ENCODE measurements at places on chromosomes 13 and 19. TPM values are rescaled to one million over a fixed set of nuclear protein-coding genes. Genes with fewer than 3 reads are reported as not detected.
A peak's percentile ranks its signal among the peaks of the same experiment; 100 is the strongest.

- no peak overlapping the region for H3K4me3 ChIP-seq
- peaks cover 21% of the 10 kb centered on the region for H3K36me3 ChIP-seq
- H3K27me3 ChIP-seq = no peaks in the 10 kb centered on the region
- no peak overlapping the region for H3K27ac ChIP-seq
- H3K4me1 ChIP-seq = peaks cover 17% of the 10 kb centered on the region
Measured at GRCh38 chr19:58397533-58398037, 2.1 kb downstream of the RNF225 start.

DNA sequence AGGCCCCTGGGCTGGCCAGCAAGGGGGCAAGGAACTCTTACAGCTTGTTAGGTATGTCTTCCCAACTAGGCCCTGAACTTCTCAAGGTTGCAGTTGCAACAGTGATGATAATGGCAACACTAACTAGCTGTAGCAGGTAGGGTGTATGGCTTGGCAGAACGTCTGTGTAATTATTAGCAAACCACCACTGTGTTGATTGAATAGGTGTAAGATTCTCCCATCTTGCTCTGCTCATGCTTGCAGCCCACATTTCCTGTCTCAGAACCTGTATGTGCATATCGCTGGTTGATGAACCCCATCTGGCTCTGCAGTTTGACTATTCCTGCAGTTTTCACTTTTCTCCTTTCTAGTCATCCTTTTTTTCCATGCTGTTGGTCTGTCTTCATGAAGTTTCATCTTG, 178.8 kb downstream of the KATNAL1 start:
- peaks cover 5% of the 10 kb centered on the region for H3K4me1 ChIP-seq
- no peak overlapping the region for H3K27ac ChIP-seq
- no peak overlapping the region for H3K4me3 ChIP-seq
- no peaks in the 10 kb centered on the region for H3K27me3 ChIP-seq
- no peak for DNase-seq

The TMEM255B gene
- total RNA-seq = 1.4 TPM

DNA sequence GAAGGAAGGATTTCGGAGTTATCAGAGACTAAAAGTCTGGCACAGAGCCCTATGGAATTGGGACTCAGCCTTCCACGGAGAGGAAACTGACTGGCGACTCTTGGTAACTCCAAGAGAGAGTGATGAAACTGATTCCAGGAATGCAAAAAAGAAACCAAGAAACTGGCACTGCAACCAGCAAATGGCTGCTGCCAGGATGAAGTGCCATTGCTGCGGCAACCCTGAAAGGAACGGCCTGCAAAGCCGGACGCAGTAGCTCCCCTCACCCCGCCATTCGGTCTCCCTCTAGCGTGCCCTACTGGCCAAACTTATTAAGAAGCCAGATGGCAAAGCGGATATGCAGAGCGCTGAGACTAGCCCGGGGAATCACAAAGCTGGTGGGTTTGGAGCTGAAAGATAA, 236.0 kb downstream of the PCDH9 start:
- peaks cover 19% of the 10 kb centered on the region for H3K4me1 ChIP-seq
- H3K27ac ChIP-seq = peak overlapping the region; percentile 51
- DNase-seq = peak; percentile 93
- H3K36me3 ChIP-seq = no peaks in the 10 kb centered on the region

The NKG7 gene
- not detected for total RNA-seq

DNA sequence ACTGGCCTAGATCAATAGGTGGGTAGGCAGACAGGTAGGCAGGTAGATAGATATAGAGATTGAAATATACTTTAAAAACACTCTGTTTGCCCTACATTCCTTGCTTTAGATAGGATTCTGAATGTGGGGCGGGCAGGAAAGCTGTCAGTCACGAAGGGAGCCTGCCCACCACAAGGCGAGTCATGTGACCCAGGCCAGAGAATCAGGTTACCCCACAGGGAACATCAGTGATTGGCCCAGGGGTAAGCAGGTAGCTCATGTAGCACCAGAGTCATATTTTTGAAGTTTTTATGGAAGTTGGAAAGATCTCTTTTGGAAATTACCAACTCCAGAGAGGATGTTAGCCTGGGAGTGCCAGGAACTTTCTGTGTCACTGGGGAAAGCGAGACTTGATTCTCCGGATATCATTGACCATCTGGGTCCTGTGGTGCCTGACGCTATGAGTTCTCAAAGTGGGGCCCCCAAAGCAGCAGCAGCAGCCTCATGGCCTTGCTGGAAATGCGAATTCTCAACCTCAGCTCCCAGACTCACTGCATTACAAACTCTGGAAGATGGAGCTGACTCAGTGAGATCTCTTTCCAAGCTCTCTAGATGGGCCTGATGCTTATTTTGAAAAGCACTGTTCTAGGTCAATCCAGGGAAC, 60.3 kb downstream of the IRS2 start:
- no peak overlapping the region for H3K4me3 ChIP-seq
- no peak overlapping the region for H3K27ac ChIP-seq
- H3K4me1 ChIP-seq = no peaks in the 10 kb centered on the region
- DNase-seq = no peak
- no peaks in the 10 kb centered on the region for H3K27me3 ChIP-seq

DNA sequence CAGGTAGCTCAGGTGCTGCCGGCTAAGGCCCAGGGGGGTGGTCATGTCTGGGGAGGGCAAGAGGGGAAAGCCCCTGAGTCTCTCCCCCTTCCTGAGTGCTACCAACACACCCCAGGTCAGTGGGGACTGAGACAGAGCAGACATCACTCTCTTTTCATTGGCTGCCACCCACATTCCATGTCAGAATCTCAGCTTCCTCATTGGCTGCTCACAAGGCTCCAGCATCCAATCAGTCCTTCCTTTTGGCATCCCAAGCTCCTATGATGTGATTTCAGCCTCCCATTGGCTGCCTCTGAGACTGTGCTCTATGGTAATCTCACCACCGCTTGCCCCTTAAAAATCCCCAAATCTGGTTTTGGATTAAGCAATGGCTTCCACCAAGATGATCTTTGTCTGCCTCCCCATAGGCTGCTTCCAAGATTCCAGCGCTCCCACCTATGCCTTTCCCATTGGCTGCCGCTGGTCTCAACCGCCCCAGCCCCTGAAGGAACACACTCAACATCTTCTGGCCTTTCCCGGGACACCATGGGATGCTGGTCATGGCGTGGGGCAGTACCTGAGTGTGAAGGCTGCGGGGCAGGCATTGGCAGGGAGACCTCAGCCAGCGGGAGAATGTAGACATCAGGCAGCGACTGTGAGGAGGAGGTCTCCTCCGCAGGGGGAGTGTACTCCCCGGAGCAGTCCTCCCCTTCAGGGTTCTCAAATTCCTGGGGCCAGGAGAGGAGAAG, 2.0 kb downstream of the LMTK3 start:
- H3K4me1 ChIP-seq = peaks cover 23% of the 10 kb centered on the region
- H3K27ac ChIP-seq = no peak overlapping the region
- H3K36me3 ChIP-seq = no peaks in the 10 kb centered on the region
- H3K4me3 ChIP-seq = no peak overlapping the region
- DNase-seq = peak; percentile 70

DNA sequence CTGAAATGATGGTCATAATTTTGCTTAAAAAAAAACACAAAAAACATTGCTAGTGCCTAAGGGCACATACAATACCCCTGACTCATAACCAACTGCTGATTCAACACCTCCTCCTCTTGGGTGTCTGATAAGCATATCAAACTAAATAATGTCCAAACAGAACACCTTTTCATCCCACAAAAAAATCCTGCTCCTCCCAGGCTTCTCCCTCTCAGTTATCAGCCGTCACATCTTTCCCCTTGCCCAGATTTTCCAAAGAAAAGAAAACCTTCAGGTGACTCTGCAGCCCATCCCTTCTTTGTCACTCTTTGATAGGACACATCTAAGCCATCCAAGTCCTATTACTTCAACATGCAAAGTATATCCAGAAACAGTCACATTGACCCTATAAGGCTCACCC, 46.9 kb downstream of the ABCC4 start:
- peak overlapping the region; percentile 22 for H3K27ac ChIP-seq
- no peaks in the 10 kb centered on the region for H3K27me3 ChIP-seq
- no peaks in the 10 kb centered on the region for H3K36me3 ChIP-seq
- peaks cover 23% of the 10 kb centered on the region for H3K4me1 ChIP-seq

GRCh38 chr19:19594381-19594780, 24.1 kb downstream of the PBX4 start:
- H3K4me1 ChIP-seq = peaks cover 9% of the 10 kb centered on the region
- H3K27ac ChIP-seq = no peak overlapping the region
- no peak overlapping the region for H3K4me3 ChIP-seq
- H3K36me3 ChIP-seq = no peaks in the 10 kb centered on the region
- DNase-seq = no peak

The ZNF829 gene
- 0.47 TPM for total RNA-seq

DNA sequence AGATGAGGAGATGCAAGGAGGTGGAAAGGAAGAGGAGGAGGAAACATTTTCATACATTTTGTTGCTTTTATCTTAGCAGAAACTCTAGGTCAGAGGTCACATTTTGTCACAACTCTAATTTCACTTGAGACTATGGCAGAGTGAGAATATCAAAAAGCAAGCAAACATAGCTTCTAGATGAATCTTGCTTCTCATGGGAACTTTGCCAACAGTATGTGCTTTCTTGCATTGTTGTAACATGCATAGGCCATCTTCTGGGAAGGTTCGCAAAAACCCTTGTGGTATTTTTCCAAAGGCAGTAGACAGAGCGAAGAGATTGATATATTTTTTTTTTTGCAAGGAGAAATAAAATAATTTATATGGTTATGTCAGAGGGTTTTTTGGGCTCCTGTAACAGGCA, 291.3 kb downstream of the MTUS2 start:
- no peak overlapping the region for H3K27ac ChIP-seq
- H3K4me3 ChIP-seq = no peak overlapping the region
- no peaks in the 10 kb centered on the region for H3K36me3 ChIP-seq
- H3K4me1 ChIP-seq = no peaks in the 10 kb centered on the region

DNA sequence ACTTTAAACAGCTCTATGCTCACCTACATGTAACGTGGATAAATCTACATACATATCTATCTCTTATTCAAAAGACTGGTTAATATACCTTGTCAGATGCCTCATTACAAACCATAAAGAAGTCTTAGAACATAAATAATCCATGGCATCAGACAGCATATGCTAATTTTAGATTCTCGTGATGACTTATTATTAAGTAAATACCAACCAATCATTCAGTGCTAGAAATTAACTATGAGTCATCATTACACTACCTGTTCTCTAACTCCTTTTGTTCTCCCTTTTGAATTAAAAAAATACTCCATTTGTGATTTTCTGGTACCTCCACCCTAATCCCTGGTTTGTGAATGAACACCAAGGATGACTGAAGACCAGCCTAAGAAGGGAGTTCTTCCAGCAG, 754.3 kb upstream of the ARGLU1 start:
- no peaks in the 10 kb centered on the region for H3K36me3 ChIP-seq
- DNase-seq = no peak
- H3K4me3 ChIP-seq = no peak overlapping the region
- no peaks in the 10 kb centered on the region for H3K27me3 ChIP-seq
- no peaks in the 10 kb centered on the region for H3K4me1 ChIP-seq

The CFAP97D2 gene
- not detected for total RNA-seq

DNA sequence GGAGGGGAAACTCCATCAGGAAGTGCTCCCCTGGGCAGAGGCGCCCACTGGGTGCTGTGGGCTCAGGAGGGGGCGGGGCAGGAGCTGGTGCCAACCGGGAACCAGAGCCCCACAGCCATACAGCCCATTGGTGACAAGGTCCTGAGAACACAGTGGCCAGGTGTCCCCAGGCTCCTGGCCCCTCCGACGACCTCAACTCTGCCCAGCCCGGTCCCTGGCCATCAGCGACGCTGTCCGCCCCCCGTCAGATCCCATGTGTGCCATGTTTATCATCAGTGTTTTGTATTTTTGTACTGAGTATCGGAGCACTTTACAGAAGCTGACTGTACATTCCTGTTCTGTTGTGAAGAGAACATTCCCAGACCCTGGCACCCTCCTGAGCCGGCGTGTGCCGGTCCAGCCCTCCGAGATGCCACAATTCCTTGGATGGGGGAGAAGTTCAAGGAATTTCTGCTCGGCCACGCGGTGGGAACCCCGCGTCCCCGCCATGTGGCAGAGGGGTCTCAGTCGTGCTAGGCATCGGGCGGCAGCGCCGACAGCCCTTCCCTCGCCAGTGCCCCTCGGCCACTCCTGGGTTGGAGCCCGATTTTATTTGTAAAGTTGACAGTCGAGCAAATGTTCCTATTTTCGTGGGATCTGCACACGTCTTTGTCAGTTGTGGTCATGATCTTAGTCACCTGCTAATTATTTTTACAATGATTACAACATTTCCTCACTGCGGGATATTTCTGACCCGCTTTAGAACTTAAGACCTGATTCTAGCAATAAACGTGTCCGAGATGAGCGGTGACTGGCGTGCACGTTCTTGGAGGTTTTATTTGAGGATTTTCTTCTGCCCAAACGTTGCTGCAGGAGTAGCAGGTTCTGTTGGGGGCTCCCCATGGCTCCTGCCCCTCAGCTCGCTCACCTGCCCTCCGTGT, 16.9 kb downstream of the PEX11G start:
- no peak overlapping the region for H3K4me3 ChIP-seq
- H3K27me3 ChIP-seq = no peaks in the 10 kb centered on the region
- H3K36me3 ChIP-seq = no peaks in the 10 kb centered on the region
- no peak for DNase-seq

DNA sequence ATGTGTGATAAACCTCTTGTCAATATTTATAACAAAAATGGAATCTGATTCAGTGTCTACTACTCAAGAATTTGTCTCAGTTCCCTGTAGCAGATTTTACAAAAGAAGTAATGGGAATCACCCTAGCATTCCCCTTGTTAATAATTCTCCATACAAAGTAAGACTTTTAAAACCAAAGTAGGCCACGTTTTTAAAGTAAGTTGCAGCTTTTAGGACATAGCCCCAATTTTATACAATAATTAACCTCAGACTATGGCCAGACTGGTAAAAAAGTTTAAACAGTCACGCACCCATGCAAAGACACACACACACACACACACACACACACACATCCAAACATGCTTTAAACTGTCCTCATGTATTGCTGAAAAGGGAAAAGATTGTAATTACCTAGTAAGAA, 589.9 kb downstream of the PCDH9 start:
- DNase-seq = no peak
- H3K27ac ChIP-seq = no peak overlapping the region
- H3K36me3 ChIP-seq = no peaks in the 10 kb centered on the region
- H3K4me1 ChIP-seq = peaks cover 5% of the 10 kb centered on the region
- H3K27me3 ChIP-seq = no peaks in the 10 kb centered on the region
- H3K4me3 ChIP-seq = no peak overlapping the region

- no peaks in the 10 kb centered on the region for H3K36me3 ChIP-seq
- no peak for DNase-seq
- H3K27me3 ChIP-seq = no peaks in the 10 kb centered on the region
- peaks cover 42% of the 10 kb centered on the region for H3K4me1 ChIP-seq
- no peak overlapping the region for H3K4me3 ChIP-seq
- H3K27ac ChIP-seq = no peak overlapping the region
Measured at GRCh38 chr13:50309882-50310594, 294.8 kb downstream of the KCNRG start.

GRCh38 chr13:30861163-30861562, 44.9 kb upstream of the MEDAG start:
- H3K4me3 ChIP-seq = no peak overlapping the region
- no peaks in the 10 kb centered on the region for H3K27me3 ChIP-seq
- no peaks in the 10 kb centered on the region for H3K36me3 ChIP-seq
- H3K27ac ChIP-seq = no peak overlapping the region

DNA sequence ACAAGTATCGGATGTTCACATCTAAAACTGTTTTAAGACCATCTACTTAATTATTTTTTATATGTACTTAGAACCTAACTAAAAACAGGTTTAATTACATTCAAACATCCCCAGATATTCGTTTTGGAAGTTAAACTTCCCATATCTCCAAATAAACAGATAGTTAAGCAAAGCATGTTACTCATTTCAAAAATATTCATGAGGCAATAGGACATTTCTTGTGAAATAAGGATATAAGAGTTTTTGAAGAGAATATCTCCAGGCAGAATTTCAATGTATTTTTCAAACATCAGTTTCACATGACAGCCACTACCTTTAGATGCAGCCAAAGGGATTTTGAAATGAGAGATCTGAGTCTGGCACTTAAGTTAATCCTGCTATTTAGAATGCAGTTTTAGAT, 697.5 kb downstream of the SLITRK1 start:
- no peak overlapping the region for H3K27ac ChIP-seq
- no peaks in the 10 kb centered on the region for H3K27me3 ChIP-seq
- H3K4me3 ChIP-seq = no peak overlapping the region
- no peaks in the 10 kb centered on the region for H3K36me3 ChIP-seq

Measured in Karpas-422 (cell line).